ENCODE measurements at places on chromosomes 1 and 21.
A peak's percentile ranks its signal among the peaks of the same experiment; 100 is the strongest.

GRCh38 chr1:225427235-225428067, at the start of gene LBR:
TSS of gene LBR (minus strand) at chr1:225428038. CDS start at chr1:225424075, 3,963 bp downstream.
- peak; percentile 71 for DNase-seq

DNA sequence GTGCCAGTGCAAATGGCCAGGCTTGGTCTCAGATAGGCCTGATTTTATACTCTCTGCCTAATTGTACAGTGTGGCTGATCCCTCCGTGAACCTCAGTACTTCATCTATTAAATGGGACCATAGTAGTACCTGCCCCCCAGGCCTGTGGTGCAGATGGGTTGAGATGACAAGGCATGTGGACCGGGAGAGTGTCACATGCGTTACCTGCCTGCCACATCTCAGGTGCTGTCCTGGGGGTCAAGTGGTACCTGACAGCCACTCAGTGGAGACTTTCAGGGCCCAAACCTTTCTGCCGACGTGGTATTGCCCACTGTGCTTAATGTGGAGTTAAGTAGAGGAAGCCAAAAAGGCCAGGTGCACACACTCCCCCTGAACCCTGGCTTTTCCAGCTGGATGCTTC, 197.3 kb downstream of the FOXD2 start:
- no peak for DNase-seq

GRCh38 chr21:43312751-43313169, 114.2 kb downstream of the SIK1 start:
- DNase-seq, result no peak

DNA sequence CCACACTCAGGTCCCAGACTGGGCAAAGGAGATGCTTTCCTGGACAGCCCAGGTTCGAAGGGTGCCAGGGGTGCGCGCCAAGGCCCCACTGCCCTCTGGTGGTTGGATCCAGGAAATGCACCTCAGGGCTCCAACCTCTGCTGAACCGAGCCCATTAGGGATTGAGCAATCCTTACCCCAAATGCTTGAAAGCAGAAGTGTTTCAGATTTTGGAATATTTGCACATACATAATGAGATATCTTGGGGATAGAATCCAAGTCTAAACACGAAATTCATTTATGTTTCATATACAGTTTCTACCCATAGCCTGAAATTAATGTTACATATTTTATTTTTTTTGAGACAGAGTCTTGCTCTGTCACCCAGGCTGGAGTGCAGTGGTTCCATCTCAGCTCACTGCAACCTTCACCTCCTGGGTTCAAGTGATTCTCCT, 57.4 kb downstream of the SLC9A1 start:
- DNase-seq, result peak; percentile 86

DNA sequence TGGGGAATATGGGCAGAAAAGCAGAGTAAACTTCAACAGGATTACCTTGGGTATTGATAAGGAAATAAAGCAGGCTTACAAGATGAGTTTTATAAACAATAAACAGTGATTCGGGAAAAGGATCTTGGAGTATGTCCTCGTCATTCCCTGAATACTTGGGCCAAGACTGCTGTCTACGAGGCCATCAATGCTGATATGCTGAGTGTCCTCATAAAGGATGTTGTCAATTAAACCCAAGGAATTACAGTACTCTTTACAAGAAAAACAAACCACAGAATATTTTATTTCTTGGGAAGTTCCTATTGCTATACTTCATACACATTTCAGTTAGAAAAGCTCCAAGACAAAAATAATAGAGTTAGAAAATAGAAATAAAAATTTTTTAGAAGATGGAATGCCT, 34.9 kb downstream of the ATP1B1 start:
- DNase-seq, result no peak

GRCh38 chr1:15833069-15833679, 14.3 kb upstream of the SPEN start:
- peak; percentile 93 for DNase-seq

- DNase-seq, result no peak
Observed at GRCh38 chr1:14238472-14239307, 359.8 kb upstream of the KAZN start.

DNA sequence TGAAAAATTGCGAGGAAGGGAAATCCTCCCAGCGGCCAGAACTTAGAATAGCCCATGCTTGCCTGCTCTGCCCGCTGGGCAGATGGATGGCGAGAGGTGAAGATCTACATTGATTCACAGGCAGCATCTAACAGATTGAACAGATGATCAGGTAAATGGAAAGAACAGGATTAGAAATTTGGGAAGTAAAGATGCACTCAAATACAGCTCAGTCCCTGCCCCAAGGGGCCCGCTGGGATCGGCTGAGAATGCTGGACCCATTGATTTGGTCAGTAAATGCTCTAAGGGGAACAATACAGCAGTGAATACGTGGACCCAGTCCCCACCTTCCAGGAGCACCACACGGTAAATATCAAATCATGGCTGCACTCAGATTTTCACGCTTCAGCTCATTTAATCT, 248.2 kb downstream of the MATN1 start:
- no peak for DNase-seq

- no peak for DNase-seq
Observed at GRCh38 chr1:22788254-22788661, 77.6 kb downstream of the EPHB2 start.

All from GM23248 (cell line).